Retina (tissue), 1 donor: ENCODE measurements at places on chromosomes 6 and 20.

DNA sequence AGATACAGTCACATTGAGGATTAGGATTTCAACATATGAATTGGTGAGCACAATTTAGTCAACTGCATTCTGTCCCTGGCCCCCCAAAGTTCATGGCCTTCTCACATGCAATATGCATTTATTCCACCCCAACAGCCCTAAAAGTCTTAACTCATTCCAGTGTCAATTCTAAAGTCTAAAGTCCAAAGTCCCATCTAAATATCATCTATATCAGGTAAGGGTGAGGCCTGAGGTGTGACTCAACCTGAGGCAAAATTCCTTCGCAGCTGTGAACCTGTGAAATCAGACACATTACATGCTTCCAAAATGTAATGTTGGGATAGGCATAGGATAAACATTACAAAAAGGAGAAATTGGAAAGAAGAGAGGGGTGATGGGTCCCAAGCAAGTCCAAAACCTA is 27.8 kb downstream of the CLIC5 start:
- DNase-seq, result no peak

GRCh38 chr6:140988780-140989179 is 1143.9 kb upstream of the GJE1 start:
- DNase-seq, result no peak

DNA sequence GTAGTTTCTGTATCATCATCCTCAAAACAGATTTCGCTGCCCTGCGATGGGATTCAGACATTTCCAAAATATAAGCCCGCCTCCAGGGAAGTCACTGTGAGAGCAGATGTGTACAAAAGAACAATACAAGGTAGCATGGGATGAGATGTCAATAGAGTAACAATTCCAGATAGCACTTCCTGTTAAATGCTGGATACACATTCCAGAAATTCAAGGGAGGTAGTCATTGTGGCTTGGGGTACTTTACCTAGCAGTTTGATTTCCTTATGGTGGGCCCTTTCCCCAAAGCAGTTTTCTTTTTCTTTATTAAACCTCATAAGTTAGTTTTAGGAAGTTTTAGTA is 2.5 kb downstream of the RNF217 start:
- no peak for DNase-seq

- DNase-seq, result no peak
Measured at GRCh38 chr6:41623330-41623729, 14.9 kb upstream of the MDFI start.

DNA sequence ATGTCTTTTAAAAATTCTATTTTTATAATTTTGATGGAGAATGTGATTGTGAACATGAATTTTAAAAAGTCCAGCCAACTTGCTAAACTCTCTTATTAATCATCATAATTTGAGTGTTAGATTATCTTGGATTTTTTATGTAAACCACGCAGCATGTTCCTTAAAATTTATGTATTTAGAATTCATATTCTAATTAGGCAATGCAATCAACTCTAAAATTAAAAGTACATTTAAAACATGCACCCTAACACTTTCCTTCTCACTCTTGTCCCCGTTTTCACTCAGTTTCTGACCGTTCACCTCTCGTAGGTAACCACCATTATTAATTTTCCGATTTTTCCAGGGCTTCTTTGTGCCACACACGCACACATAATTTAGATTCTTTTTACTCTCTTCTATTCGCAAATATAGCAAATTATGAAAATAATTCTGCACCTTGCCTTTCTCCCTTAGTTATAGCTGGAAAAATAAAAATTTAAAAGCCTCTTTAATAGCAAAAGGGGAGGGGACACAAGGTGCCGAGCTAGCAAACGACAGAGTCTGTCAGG is 329 bp upstream of the ZKSCAN3 start:
- no peak for DNase-seq

- DNase-seq, result no peak
Measured at GRCh38 chr6:78578430-78578829, 288.9 kb upstream of the IRAK1BP1 start.

GRCh38 chr6:121523628-121524027 is 88.2 kb downstream of the GJA1 start:
- no peak for DNase-seq

GRCh38 chr20:4070323-4071177 is 55.2 kb upstream of the RNF24 start:
- DNase-seq, result no peak

DNA sequence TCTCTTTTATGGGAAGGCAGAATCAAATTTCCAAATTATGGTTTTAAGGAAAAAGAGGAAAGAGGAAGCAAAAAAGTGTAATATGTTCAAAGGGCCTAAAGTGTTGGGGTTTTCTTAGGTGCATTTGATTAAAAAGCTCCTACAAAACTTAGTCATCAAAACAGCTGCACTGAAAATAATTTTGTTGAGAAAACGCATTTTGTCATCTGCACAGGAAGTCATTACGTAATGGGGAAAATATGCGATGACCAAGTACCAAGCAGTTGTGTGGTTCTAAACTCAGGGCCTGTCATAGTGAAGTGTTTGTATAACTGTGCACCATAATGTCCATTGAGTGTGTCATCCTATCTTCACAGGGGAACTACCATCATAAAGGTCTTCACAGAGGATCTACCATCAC is 15.6 kb downstream of the HAO1 start:
- DNase-seq, result no peak

GRCh38 chr20:10935658-10936402 is 262.0 kb upstream of the JAG1 start:
- no peak for DNase-seq

- DNase-seq, result no peak
Measured at GRCh38 chr20:58555078-58555765, 40.0 kb upstream of the APCDD1L start.

DNA sequence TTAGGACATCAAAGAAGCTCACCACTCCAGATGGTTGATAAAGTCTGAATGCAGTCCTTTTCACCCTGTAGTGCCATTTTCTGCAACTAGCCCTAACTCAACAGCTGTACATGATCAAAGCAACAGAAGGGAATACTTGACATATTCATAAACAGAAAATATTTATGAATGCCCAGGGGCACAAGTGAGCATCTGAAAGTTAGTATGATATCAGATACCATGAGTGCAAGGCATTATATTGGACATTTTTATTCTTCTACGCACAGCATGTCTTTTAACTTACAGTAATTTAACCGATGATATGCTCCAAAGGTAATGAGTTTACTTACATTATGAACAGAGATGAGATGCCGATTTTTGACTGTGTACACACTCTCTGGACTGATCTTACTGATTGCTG is 142.0 kb downstream of the MCHR2 start:
- no peak for DNase-seq

- no peak for DNase-seq
Measured at GRCh38 chr6:226516-227073, 65.7 kb upstream of the DUSP22 start.

DNA sequence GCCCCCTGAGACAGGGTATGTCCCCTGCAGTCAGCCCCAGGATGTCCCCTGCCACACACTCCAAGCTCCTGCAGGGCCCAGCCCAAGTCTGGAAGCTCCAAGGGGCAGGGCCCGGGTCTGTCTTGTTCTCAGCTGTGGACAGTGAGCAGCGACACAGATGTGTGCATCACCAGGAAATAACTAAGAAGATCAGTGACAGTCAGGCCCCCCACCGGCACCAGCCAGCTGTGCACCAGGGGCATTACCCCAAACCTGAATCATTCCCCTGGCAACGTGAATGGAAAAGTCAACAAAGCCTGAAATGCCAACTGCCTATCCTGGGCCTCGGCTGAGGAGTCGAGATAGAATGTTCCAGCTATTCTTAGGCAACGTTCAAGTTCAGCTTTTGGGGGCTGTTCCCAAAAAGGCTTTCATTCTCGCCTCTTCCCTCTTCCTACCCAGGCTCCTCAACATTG is 105.0 kb downstream of the PREX1 start:
- no peak for DNase-seq

DNA sequence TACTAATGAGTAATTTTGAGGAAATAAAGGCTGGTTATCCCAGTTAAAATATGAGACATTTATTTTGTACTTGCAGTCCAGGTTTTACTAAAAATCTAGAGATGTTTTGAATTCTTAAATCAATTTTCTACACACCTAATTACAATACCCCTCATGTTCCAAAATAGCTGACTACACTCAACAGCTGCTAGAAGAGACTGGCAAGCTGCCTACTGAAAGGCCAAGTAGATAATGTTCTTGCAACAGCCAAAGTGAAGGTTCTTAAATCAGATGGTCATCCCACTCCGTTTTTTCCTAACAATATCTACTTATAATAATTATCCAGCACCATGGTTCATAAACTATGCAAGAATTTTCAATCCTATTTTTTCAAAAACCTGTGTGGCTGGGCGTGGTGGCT is 69.0 kb downstream of the DTNBP1 start:
- DNase-seq, result no peak

GRCh38 chr6:84643778-84644177 is 120.6 kb downstream of the TBX18 start:
- peak; percentile 4 for DNase-seq

GRCh38 chr6:33248643-33248931 is 23.1 kb downstream of the VPS52 start:
- no peak for DNase-seq

GRCh38 chr20:3378138-3378537 is 29.3 kb downstream of the DNAAF9 start:
- no peak for DNase-seq

GRCh38 chr20:36655004-36655403 is 9.0 kb upstream of the SLA2 start:
- DNase-seq, result no peak

GRCh38 chr20:13819885-13820645 is 35.2 kb downstream of the NDUFAF5 start:
- DNase-seq, result peak; percentile 40

GRCh38 chr6:36784376-36784636 is 54.9 kb downstream of the CPNE5 start:
- DNase-seq, result no peak

DNA sequence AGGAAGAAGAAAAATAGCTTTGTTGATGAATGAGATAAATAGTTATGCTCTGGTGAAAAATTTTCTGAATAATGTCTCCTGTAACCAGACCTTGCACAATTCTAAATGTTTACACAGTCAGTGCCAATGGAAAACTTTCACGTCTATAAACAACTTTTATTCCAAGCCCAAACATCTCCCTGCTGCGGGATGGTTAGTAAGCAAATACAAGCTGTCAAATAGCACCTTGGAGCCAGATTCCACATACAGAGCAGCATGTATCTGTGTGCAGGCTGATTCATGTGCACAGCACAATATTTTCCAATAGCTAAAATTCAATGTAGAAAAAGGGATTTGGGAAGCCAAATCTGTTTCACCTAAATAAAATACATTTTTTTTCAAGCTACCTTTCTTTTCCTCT is 813.3 kb downstream of the HACE1 start:
- DNase-seq, result no peak

DNA sequence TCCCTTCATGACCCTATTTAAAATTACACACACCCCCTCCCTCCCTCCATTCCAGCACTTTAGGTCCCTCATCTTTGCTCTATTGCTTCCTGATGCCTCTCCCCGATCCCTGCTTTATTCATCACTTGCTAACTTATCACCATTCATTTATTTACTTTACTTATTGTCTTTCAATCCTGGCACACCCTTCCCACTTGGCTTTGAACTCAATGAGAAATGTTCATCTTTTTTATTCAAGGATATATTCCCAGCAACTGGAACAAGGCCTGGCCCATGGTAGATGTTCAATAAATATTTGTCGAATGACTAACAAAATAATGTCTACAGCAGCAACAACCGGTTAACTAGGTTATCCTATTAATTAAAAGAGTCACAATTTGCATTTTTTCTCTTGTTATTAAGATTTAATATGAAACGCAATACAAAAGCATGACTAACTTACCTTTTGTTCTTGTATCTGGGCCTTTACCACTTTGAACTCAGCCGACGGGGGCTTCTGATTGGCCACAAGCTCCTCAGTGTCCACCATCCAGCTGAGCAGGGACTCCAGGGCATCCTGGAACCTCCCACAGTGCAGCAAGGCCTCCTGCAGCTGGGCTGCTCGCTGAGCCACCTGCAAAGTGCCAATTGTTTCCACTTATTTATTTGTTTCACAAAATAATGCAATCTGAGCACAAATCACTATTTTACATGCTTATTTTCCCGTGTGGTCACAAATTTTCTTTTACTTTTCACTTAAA is 107.8 kb downstream of the DST start:
- DNase-seq, result no peak

DNA sequence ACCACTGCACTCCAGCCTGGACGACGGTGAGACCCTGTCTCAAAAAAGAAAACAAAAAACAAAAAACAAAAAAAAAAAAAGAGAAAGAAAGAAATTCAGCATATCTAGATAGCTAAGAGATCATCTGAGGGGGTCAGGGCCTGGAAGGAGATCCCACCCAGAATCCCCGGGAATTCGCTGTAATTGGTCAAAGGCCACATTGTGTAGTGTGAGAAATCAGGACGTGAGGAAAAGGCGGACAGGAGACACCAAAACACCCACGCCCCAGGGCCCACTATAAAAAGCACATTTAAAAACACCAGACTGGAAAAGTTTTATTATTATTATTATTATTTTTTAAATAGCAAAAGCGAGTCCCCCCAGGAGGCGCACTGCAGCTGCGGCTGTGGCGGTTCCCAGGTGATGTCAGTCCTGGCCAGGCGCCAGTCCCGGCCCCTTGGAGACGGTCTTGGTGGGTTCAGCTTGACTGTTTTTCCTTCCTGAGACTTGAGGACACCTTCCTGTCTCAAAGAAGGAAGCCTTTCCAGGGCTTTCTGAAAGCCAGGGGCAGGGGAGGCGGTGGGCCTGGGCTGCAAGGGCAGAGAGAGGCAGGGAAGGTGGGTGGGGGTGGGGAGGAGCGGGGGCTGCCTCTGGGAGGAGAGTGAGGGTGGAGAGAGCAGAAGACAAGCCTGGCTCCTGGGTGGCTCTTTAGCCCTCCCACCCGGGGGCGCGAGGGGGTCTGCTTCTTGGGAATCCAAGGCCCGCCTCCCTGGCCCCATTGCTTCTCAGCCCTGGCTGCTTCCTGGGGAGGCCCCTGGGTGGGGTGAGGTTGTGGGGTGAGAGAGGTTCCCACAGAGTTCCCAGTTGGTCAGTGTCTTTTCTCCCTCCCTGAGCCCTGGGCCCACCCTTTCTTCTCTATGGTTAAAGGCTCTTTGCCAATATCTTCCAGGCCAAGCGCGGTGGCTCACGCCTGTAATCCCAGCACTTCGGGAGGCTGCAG is 14.5 kb downstream of the TCF15 start:
- no peak for DNase-seq

- DNase-seq, result no peak
Measured at GRCh38 chr20:22974354-22974753, 60.8 kb upstream of the SSTR4 start.

DNA sequence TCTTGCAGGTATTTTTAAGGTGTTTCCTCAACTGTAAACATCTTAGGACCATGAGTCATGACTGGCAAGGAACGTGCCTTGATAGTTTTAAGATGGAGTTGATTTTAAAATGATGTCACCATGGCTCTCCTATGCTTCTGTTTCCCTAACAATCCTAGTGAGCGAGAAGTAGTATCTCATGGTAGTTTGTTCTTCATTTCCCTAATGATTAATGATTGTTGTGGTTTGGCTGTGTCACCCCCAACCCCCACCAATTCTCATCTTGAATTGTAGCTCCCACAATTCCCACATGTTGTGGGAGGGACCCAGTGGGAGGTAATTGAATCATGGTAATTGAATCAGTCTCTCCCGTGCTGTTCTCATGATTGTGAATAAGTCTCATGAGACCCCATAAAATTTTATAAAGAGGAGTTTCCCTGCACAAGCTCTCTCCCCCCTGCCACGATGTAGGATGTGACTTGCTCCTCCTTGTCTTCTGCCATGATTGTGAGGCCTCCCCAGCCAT is 16.8 kb upstream of the BNIP5 start:
- no peak for DNase-seq

GRCh38 chr6:130625825-130626527 is 201.2 kb upstream of the SMLR1 start:
- DNase-seq, result no peak
